ENCODE measurements at places on chromosomes 11 and 22.

GRCh38 chr11:76493626-76494539 lies 49.1 kb downstream of the EMSY start:
- H3K27ac ChIP-seq, result no peak overlapping the region
- H3K4me1 ChIP-seq, result no peaks in the 10 kb centered on the region
- H3K27me3 ChIP-seq, result no peaks in the 10 kb centered on the region
- H3K36me3 ChIP-seq, result peaks cover 41% of the 10 kb centered on the region

DNA sequence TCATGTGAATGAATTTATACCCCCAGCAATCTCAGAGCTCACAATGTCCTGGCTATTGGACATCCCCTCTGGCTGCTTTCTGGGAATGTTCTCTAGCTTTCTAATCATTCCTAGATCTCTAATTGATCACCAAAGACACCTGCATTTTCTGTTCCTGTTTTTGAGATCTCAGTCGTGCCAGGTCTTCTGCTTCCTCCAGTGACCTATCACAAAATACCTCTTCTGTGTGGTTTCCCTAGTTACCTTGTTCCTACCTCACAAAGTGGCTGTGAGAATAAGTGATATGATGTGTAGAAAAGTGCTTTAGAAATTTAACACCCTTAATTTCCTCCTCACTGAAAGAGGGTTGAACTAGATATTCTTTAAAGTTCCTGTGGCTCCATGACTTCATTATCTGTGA lies 92.2 kb downstream of the LUZP2 start:
- H3K27ac ChIP-seq, result no peak overlapping the region
- no peaks in the 10 kb centered on the region for H3K4me1 ChIP-seq
- no peaks in the 10 kb centered on the region for H3K36me3 ChIP-seq
- no peak overlapping the region for H3K4me3 ChIP-seq
- no peak for DNase-seq

GRCh38 chr11:2299773-2300172 lies 1.9 kb downstream of the C11orf21 start:
- no peak for DNase-seq
- no peak overlapping the region for H3K27ac ChIP-seq
- H3K36me3 ChIP-seq, result no peaks in the 10 kb centered on the region
- H3K4me3 ChIP-seq, result peak overlapping the region; percentile 34
- H3K4me1 ChIP-seq, result peaks cover 36% of the 10 kb centered on the region

- H3K27ac ChIP-seq, result no peak overlapping the region
- H3K4me3 ChIP-seq, result no peak overlapping the region
- no peak for DNase-seq
- no peaks in the 10 kb centered on the region for H3K36me3 ChIP-seq
- no peaks in the 10 kb centered on the region for H3K4me1 ChIP-seq
Measured at GRCh38 chr11:121435551-121436511, 16.3 kb upstream of the SORL1 start.

GRCh38 chr11:111982019-111982464 lies 43.2 kb upstream of the DLAT start:
- H3K27me3 ChIP-seq, result peaks cover 6% of the 10 kb centered on the region
- peak overlapping the region; percentile 63 for H3K27ac ChIP-seq
- DNase-seq, result no peak
- H3K4me1 ChIP-seq, result peaks cover 55% of the 10 kb centered on the region
- no peak overlapping the region for H3K4me3 ChIP-seq
- peaks cover 16% of the 10 kb centered on the region for H3K36me3 ChIP-seq

- no peak overlapping the region for H3K27ac ChIP-seq
- H3K27me3 ChIP-seq, result no peaks in the 10 kb centered on the region
- H3K4me1 ChIP-seq, result peaks cover 5% of the 10 kb centered on the region
- no peaks in the 10 kb centered on the region for H3K36me3 ChIP-seq
Measured at GRCh38 chr11:113670149-113670830, 35.8 kb downstream of the TMPRSS5 start.

DNA sequence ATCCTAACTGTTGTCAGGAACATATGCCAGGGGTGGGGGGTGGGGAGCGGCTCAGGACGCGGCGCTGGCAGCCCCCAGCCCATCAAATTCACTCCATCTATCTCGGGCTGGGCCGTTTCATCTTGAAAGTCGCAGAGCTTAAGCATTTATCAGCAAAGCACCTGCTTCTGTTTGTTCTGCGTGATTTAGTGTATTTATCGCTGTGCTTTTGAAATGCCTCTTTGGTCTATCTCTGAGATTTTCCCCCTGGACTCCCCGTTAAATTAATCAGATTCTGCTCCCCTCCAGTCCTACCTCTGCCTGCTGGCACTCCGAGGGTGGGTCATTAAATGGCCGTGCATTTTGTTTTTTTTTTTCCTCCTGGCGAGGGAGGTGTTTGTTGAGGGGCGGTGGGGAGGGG lies 446.2 kb downstream of the TBC1D22A start:
- peaks cover 38% of the 10 kb centered on the region for H3K27me3 ChIP-seq
- H3K36me3 ChIP-seq, result no peaks in the 10 kb centered on the region
- no peak overlapping the region for H3K27ac ChIP-seq
- DNase-seq, result no peak
- H3K4me1 ChIP-seq, result no peaks in the 10 kb centered on the region
- no peak overlapping the region for H3K4me3 ChIP-seq
